ENCODE measurements at places on chromosomes 3 and 15. TPM values are rescaled to one million over a fixed set of nuclear protein-coding genes. Genes with fewer than 3 reads are reported as not detected.

DNA sequence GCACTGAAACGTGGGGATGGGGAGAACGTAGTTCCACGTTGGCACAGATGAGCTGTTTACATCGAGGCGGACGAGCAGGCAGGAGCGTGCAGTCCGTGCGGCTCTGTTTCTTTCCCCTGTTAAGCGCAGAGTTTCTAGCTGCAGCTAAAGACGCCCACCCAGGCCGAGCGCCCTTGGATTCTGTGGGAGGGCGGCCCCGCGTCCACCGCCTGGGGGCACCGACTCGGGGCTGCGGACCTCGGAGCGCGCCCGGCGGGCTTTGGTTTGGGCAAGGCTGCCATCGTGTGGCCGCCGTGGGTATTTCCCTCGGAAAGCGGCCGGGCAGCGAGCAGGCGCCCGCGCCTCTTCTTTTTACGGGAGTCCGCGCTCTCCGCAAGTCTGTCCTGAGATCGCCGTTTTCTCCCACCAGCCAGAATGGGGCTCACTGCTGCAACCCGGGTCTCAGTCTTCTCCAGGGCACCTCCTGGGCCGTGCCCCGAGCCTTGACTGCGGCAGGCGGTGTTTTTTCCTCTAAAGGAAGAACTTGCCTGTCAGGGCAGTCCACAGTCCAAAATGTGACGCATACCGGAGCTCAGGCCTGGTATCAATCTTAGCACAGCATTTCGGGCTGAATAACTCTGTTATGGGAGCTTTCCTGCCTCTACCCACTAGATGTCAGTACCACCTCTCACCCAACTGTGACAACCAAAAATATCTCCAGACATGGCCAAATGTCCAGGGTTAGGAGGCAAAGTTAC lies 219.9 kb upstream of the IGF1R start:
- DNase-seq = peak; percentile 76

- DNase-seq = peak; percentile 70
Measured at GRCh38 chr15:28086175-28086703, 12.9 kb downstream of the OCA2 start.

- no peak for DNase-seq
Measured at GRCh38 chr15:36066757-36067156, 512.7 kb upstream of the CDIN1 start.

- DNase-seq = no peak
Measured at GRCh38 chr3:53650424-53650823, 156.0 kb downstream of the CACNA1D start.

DNA sequence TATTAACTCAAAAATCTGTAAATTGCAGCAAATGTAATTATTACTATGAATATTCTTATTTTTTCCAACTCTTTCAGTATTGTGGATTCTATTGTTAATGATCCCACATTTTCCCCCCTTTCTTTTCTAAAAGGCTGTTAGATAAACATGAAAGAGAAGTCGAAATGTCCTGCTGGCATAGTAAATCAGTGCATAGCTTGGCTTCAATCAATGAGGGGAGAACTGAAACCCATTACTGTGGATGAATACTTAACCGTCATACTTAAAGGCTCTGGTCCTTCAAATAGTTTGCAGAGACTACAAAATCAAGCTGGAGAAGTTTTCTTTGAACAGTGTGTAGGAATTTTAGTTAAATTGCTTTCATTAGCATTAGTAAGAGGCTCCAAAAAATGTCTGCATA lies 667.9 kb downstream of the CADM2 start:
- DNase-seq = no peak

DNA sequence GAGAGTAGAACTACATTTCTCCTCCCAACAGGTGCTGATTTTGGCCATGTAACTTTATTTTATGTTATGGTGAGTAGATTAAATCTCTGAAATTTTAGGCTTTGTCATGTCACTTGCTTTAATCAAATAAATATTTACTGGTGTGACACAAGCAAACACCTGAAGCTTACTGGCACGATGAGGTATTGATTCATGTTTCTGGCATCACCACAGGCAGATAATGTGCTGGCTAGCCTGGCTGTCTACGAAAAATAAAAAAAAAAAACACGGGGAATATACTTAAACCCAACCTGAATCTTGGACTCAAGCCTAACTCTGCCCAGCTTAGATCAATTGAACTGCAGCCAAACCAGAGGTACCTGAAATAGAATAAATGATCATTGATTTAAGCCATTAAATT lies 65.6 kb upstream of the CADM2 start:
- DNase-seq = no peak

- DNase-seq = no peak
Measured at GRCh38 chr3:194383276-194383940, 13.9 kb upstream of the LRRC15 start.

GRCh38 chr3:8734137-8734878 lies 706 bp downstream of the CAV3 start:
- DNase-seq = no peak

GRCh38 chr3:132088291-132088690 lies 53.5 kb upstream of the CPNE4 start:
- no peak for DNase-seq

GRCh38 chr3:165754219-165755007 lies 82.8 kb downstream of the BCHE start:
- DNase-seq = no peak

GRCh38 chr15:51172193-51172592 lies 77.5 kb upstream of the TNFAIP8L3 start:
- no peak for DNase-seq

GRCh38 chr3:59249004-59249403 lies 199.2 kb upstream of the CFAP20DC start:
- no peak for DNase-seq

- DNase-seq = no peak
Measured at GRCh38 chr3:69815970-69816369, 76.7 kb downstream of the MITF start.

DNA sequence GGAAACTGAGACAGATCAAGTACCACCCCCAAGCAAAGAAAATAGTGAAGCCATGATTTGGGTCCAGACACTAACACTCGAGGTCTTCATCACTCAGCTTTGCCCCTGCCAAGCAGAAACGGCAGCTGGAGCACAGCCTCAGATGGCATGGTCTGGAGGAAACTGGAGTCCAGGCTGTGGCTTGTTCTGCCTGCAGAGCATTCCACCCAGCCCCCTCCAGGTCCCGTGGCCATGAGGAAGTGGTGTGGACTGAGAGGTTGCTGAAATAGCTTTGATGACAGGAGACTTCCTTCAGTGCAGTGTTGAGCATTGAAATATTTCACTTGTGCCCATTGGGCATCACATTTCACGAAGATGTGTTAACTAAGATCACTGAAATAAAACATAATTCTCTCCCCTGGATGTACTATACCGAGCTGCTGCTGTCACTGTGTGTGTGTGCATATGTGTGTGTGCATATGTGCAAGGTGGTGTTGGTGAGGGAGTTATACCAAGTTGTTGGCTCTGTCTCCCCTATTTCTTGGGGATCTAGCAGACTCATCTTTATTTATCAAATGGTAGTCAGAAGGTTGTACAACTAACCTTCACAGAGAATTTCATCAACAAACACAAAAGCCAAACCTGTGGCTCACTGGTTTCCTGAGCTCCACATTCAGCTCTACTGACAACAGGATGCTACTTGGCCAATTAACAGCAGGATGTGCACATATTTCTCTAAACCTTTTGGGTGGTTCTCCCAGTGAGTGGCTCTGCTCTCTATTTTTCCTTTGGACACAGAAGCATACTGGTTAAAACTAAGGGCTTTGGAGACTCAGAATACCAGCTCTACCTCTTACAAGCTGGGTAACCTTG lies 660.1 kb upstream of the CFAP20DC start:
- no peak for DNase-seq

- no peak for DNase-seq
Measured at GRCh38 chr3:102059145-102059943, 210.0 kb downstream of the NFKBIZ start.

DNA sequence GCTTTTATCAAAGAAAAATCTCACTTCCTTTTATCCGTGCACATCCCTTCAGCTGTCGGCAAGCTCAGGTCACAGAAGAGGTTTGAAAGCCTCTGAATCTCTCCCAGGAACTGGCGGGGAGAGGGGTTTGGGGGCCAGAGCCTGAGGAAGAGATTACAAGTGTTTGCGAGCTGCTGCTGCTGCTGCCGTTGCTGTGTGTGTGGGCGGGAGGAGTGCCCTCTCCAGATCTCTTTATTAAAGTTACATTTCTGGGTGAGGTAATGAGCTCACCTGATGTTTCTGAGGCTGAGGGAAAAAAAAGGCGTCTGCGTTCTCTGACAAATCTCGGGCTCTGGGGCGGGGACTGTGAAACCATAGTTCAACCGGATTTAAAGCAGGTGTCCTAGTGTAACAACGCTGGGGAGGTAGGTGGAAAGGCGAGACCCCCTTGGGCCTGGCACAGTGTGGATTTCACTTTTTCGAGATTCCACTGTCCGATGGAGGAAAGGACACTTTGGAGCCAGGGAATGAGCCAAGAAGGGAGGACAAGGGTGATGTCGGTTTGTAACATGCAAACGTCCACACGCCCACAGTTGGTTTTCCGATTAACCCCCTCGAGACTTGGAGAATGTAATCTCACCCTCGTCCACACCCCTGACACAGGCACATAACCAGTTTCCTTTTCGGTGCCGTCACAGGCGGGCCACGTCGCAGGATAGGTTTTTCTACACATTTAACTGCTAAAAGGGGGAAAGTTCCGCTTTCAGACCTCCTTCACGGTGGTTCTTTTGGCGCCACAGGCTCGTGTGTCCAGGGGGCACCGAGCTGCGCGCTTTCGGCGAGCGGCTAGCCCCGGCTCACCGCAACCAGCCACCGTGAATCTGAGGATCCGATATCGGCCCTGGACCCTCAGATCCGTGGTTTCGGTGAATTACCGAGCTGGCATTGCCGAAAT lies 2.1 kb downstream of the ALCAM start:
- DNase-seq = peak; percentile 29

DNA sequence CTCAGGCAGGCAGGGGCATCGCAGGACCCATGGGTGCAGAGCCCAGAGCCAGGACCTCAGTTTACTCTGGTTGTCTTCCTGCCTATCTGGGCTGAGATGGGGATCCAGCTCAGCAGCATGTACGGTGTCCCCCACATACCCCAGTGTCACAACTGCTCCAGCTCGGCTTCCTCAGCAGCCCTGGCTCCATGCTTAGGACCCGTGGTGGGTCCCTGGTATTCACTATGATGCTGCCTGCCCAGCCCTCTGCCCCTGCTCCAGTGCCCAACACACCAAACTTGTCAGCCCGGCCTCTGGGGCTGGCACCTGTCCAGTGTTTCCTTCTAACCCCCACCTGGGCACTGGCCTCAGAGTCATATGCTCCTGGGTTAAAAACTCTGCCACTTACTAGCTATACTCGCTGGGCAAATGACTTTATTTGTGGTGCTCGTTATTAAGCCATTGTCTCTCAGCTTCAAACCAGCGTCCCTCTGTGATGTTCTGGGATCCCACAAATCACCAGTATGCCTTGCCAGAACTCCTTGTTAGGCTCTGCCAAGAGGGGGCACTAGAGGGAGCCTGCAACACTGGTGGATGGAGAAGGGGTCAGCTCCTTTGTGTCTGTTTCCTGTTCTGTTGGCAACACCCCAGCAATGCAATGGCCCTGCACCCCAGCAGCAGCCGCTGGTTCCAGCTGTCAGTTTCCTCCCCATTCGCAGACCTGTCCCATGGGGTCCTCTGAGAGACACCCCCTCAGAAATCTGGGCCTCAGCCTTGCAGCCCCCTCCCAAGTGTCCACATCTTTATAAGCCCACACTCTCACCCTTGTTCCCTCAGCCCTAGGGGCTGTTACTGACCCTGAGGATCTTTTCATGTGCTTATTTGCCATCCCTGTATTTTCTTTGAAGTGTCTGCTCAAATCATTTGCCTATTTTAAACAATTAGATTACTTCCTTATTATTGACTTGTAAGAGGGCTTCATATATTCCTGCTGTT lies 24.1 kb upstream of the MRPS22 start:
- no peak for DNase-seq

DNA sequence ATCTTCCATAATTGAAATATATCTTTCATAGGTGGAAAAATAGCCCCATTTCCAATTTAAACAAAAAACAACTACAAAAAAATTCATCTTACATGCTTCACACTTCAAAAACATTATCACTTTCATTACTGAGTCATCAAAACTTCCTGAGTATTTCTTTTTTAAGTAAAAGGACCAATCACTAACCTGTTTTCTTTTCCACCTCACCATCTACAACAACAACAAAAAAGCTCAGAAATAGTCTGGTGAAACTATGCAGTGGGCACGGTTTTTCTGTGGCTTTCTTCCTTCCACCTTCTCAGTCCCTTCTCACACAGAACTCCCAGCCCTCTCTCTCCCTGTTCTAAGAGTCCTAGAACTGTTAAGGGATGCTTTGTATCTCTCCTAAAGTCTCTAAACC lies 20.3 kb upstream of the TNIK start:
- DNase-seq = no peak

- no peak for DNase-seq
Measured at GRCh38 chr3:187902041-187902471, 156.8 kb upstream of the BCL6 start.

- DNase-seq = peak; percentile 15
Measured at GRCh38 chr15:94070356-94071295, 160.7 kb upstream of the MCTP2 start.

DNA sequence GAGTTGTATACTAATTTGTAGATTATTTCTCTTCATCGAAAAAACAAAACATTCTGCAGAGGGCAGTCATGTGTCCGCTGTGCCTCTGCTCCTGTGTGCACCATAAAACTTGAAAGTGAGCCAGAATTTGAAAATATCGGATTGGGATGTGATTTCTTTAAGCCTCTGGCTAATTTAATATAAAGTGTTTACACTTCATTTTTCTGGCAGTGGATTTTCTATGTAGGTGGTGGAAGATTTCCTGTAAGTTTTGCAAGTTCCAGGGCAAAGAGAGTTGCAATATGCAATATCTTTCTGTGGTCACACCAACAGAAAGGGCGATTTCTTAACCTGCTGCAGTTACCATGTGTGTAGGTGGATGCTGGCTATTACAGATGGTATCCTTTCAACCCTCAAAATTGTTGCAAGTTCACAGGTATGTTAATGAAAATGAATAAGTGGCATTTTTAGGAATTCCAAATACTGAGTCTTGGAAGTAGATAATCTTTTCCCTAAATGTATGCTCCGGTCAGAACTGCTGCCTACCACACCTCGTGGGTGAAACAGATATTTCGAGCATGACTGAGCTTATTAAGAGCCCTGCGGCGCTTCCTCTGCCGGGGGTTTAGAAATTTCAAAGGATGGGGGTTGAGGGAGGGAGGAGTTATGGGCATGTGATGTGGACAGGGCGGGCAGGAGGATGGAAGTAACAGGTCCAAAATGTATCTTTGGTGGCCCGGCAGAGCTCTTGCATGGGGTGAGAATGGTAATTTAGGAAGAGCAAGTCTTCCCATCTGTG lies 134.0 kb downstream of the PGPEP1L start:
- DNase-seq = peak; percentile 97

GRCh38 chr3:151178208-151178845 lies 24.7 kb downstream of the GPR171 start:
- DNase-seq = no peak

GRCh38 chr3:24378313-24378712 lies 116.3 kb downstream of the THRB start:
- DNase-seq = no peak

The PLIN1 gene
- polyA plus RNA-seq = 0.27 TPM

The VGLL3 gene
- polyA plus RNA-seq = 4.9 TPM

The CHST2 gene
- polyA plus RNA-seq = 0.26 TPM

The EFCC1 gene
- not detected for polyA plus RNA-seq

The GYG1 gene
- 60.5 TPM for polyA plus RNA-seq

The GABRR3 gene
- polyA plus RNA-seq = not detected

The GOLGA8O gene
- 0.28 TPM for polyA plus RNA-seq

The SEMA7A gene
- 1.7 TPM for polyA plus RNA-seq

The PLOD2 gene
- 184 TPM for polyA plus RNA-seq

Measured in A549 (cell line).